T-helper 2 cell treated with Interferon-gamma antibody and Interleukin-4, amounts not matched to agents 5 μg/mL and 100 μg/mL, for 36 hours (primary cell): ENCODE measurements at places on chromosomes 13 and 19.

DNA sequence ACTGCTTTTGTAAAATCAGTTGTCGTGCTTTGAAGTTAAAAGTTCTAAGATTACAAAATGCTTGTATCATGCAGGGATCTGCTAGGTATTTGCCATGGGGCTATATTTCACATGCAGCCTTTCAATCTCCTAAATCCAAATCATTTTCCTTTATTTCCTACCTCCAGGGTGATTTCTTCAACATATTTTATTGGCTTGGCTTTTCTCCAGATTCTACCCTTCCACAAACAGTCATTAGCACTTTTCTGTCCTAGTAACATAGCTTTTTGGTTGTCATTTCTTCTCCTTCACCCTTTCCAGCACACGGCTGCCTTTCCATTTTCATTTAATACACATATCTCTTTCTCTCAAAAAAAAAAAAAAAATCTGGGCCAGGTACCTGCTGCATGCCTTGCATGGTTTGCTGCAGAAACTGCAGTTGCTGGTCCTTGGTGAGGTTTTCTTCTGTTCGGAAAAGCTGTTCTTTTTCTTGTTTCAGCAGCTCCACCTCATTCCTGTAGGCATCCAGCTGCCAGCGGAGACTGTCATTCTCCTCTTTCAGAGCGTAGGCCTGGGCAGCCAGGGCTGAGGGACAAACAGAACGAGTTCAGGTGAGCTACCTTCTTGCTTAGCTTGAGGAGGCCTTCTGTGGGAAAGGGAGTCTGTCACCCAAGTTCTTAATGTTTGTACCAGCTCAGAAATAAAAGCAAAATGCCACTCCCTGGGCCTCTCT, 274.7 kb downstream of the DNAJC15 start:
- DNase-seq: no peak

- no peak for DNase-seq
Observed at GRCh38 chr13:106555631-106556328, 12.2 kb downstream of the ARGLU1 start.

DNA sequence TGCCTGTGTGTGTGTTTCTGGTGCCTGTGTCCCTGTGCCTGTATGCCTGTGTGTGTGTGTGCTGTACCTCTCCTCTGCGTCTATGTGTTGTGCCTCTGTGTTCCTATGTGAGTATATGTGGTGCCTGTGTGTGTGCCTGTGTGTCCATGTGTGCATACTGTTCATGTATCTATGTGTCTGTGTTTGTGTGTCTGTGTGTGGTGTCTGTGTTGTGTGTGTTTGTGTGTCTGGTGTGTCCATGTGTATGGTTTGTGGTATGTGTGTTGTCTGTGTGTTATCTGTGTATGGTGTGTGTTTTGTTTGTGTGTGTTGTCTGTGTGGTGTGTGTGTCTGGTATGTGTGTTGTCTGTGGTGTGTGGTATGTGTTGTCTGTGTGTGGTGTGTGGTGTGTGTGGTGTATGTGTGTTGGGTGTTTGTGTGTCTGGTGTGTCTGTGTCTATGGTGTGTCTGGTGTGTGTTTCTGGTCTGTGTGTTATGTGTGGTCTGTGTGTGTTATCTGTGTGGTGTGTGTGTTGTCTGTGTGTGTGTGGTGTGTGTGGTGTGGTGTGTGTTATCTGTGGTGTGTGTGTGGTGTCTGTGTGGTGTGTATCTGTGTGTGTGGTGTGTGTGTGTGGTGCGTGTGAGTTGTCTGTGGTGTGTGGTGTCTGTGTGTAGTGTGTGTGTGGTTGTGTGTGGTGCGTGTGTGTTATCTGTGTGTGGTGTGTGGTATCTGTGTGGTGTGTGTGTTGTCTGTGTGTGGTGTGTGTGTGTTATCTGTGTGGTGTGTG, 20.4 kb downstream of the HDGFL2 start:
- DNase-seq: no peak

- DNase-seq: no peak
Observed at GRCh38 chr13:110914081-110914330, 863 bp downstream of the ANKRD10 start.

DNA sequence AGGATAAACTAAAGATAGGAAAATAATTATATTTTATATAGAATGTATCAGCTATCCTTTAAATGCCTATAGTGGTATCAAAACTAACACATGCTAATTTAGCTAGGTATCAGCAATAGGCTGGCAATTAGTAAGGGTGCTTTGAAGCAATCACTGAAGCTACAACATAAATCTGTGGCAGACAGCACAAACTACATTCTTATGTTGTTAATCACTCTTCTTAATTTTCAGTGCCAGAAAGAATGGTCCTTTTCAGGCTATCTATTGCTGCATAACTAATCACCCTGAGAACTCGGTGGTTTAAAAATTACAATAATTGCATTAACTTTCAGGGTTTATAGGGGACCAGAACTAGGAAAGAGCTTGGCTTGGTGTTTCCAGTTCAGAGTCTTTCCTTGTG, 963.1 kb downstream of the EFNB2 start:
- DNase-seq: no peak

GRCh38 chr19:46863818-46864629, 3.2 kb downstream of the ARHGAP35 start:
- no peak for DNase-seq

GRCh38 chr19:13181747-13182388, 31.7 kb downstream of the IER2 start:
- DNase-seq: no peak

GRCh38 chr13:106151056-106151699, 384.3 kb downstream of the EFNB2 start:
- no peak for DNase-seq

DNA sequence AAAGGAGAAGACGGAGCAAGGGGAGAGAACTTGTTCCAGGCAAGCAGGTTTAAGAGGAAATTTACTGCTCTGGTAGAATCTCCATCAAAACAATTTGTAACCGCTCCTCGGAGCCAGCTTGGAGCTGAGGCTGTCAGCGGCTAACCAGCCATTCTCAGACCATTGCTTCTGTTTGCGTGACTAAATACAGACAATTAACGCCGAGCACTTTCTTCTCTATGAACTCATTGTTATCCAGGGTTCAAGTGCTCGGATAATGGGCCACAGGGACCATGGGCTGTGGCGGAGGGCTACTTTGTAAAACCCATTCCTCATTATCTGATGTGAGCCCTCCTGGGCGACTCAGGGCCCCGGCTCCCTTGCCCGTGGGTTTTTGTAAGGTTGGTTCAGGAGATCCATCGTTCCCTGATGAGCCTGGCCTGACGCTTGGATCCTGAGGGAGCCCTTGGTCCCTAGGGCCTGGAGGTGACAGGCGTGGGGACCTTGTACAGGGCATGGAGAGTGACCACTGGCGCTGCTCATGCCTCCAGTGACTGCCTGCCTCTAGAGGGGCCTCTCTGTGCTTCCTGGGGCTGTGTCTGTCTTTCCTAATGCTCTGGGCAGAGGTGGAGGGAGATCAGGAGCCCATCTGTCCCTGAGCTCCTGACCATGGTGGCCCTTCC, 61.5 kb upstream of the ZNF536 start:
- no peak for DNase-seq

- no peak for DNase-seq
Observed at GRCh38 chr19:1318678-1319471, 33.2 kb downstream of the EFNA2 start.

DNA sequence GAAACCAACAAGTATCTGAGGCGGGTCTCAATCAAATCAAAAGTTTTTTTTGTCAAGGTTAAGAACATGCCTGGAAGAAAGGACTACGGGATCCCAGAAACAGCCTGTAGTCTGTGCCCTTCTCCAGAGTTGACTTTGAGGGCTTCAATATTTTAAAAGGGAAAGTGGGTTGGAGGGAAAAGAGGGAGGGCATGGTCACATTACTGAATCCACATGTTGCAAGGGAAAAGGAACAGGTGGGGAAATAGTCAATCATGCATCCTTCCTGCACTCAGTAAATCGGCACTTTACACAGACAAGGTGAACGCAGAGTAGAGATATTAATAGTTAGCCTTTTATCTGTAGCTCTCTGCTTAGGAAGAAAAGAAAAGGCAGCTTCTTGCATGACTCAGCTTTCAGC, 808.5 kb downstream of the UQCRFS1 start:
- no peak for DNase-seq

GRCh38 chr13:64256751-64257150, 2841.1 kb upstream of the PCDH20 start:
- no peak for DNase-seq

- DNase-seq: no peak
Observed at GRCh38 chr13:91426913-91427312, 28.5 kb downstream of the GPC5 start.

- no peak for DNase-seq
Observed at GRCh38 chr19:30316560-30317106, 55.6 kb upstream of the ZNF536 start.

DNA sequence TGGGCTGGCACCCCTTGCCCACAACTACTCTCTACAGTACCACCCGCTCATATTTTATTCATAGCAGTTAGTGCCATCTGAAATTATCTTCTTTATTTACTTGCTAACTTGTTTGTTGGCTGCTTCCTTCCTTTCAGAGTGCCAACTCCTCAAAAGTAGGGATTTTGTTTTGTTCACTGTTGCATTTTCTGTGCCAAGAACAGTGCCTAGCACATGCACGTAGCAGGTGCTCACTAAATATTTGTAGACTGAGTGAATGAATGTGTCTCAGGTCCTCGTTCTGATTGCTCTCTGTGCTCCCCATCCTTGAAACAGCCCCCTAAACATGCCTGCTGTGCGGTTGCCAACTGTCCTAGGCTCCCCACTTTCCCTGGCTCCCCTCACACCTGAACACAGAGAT, 1.5 kb downstream of the GIPC1 start:
- no peak for DNase-seq

- DNase-seq: no peak
Observed at GRCh38 chr13:23796551-23796950, 92.6 kb downstream of the MIPEP start.

DNA sequence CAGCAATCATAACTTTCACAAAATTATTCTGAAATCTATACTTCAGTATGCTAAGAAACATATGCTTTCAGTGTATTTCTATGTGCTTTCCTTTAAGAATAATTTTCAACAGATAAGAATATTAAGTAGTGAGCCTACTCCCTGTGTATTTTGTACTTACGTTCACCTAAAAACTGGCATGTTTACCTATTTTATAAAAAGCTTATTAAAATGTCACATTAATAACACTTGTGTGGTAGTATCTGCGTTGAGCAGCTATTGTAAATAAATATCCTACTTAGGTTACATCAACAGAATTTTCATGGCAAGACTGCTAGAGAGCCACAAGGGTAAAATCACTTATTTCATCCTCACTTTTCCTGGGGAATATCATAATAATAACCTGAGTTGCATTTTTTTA, 113.4 kb upstream of the SLITRK5 start:
- DNase-seq: no peak

GRCh38 chr13:112142401-112142930, 75.5 kb downstream of the SOX1 start:
- DNase-seq: no peak

- DNase-seq: no peak
Observed at GRCh38 chr19:4568886-4569285, 9.4 kb upstream of the SEMA6B start.

DNA sequence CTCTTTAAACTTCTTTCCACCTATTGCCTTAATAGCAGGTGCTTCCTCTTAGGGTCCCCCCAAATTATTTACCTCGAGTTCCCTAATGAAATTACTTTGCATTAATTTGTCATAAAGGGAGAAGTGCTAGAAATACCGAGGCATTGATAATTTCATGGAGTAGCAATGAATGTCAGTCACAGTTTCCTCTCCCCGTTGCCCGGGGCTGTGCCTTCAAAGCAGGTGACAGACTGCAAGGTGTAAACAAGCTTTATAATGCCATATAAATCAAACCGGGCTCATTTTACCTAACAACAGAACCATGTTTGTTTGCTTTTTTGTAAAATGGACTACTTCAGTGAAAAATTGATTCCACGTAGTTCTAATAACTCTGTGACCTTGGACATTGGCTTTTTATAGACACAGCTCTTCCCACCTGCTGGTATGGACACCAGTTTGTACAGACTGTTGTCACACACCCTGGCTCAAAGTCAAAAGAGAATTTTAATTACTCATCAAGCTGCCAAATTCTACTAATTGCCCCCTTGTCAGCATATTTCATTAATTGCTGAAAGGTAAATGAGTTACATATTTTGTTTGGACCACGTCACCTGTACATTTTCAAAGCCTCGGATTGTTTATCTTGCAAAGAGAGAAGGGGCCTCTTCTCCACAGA, 171.1 kb downstream of the STK24 start:
- no peak for DNase-seq

GRCh38 chr13:111247552-111247951, 72.9 kb upstream of the TEX29 start:
- DNase-seq: no peak

- no peak for DNase-seq
Observed at GRCh38 chr13:40985381-40986100, 33.6 kb downstream of the ELF1 start.

DNA sequence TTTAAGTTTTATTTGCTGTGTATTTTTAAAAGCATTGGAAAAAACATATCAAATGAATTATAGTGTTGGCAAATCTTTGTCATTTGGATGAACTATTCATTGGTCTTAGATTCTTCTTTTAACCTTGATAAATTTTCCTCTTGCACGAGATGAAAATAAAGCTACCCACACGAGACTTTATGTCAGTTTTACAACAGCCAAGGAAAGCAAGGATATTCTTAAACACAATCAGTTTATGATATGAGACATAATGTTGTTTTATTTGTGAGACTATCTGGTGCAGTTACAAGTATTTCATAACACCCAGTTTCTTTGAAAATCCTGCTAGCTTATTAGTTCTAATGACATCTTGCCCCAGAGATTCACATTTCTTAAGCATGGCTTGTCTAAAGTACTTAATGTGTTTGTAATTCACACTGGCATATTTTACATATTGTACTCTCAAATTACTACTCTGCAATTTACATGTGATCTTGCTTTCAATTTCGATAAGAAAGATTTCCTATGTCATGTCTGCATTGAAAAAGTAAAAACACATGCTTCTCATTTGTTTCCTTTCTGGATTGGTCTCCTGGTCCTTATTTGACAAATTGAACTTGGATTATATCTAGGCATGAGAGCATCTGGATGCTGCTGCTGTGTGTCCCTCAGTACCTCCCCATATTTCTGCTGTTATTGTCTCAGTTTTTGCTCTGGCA, 955.5 kb upstream of the PCDH9 start:
- DNase-seq: no peak

DNA sequence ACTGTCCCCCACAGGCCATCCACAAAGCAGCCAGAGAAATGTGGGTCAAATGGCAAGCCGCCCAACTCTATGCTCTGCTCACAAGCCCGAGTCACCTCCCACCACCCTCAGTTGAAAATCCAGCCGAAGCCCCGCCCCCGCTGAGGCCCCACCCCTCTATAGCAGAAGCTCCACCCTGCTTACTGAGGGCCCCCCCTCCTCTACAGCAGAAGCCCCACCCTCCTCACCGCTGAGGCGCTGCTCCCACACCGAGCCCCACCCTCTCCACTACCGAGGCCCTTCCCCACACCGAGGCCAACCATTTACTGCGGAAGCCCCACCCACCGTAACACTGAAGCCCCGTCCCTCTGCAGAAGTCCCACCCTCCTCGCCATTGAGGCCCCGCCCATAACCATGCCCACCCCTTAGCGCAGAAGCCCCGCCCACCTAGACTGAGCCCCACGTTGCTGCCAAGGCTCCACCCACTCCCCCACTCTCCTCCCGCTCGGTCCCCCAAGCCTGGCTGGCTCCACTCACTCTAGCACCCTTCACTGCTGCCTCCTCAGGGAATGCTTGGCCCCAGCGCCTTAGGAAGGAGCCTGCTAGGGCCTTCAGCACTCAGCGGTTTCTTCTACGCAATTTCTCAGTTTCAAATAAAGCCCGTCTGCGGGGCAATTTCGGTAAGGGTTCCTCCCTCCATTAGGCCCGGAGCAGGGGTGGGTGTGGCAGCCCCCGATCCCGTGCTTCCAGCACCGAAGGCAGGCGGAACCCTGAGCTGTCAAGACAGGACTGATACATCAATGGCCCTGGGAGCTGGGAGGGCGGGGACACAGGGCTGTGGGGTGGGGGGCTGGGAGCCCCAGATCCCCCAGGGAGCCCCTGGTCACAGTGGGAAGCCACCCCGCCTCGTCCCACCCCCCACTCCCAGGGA, 9.0 kb upstream of the MYDGF start:
- DNase-seq: no peak
